Activated T-cell treated with anti-CD3 and anti-CD28 coated beads for 1 hour (primary cell): ENCODE measurements at places on chromosomes 2 and 18.

DNA sequence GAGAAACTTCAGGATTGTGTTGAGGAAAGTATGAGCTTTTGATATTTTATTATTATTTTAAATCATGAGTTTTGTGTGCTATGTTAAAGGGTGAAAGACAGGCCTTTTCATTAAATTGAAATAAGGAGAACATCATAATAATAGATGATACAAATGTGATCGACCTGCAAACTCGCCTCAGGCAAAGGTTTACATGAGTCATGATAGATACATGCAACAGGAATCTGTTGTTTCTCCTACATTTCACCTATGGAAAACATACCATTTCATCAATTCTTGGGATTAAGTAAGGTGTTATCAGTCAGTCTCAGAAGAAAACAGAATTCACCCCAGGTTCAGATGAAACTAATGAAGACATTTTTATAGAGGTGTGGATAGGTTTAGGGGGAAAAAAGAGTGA, 1992.5 kb upstream of the PIK3C3 start:
- DNase-seq, result no peak

DNA sequence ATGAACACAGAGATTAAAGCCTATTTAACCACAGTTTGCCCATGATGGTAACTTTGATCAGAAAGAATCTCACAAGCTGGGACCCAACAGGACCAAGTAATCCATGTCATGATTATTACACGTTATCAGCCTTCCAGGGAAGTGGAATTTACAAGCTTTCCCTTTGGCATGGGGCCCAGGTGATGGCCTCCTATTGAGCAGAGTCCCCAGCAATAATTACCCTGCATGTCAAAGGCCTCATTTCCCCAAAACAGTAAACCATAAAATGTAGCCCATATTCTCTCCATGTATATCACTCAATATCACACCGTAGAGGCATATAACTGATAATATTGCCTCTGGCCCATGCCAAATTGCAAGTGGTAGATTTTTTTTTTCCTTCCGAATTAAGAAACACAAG, 38.9 kb downstream of the PRKRA start:
- no peak for DNase-seq

GRCh38 chr2:107927034-107927534, 59.2 kb upstream of the SLC5A7 start:
- no peak for DNase-seq

GRCh38 chr2:111243295-111243694, 122.6 kb downstream of the BCL2L11 start:
- no peak for DNase-seq

GRCh38 chr2:29016504-29016903, 35.4 kb downstream of the TOGARAM2 start:
- DNase-seq, result no peak

DNA sequence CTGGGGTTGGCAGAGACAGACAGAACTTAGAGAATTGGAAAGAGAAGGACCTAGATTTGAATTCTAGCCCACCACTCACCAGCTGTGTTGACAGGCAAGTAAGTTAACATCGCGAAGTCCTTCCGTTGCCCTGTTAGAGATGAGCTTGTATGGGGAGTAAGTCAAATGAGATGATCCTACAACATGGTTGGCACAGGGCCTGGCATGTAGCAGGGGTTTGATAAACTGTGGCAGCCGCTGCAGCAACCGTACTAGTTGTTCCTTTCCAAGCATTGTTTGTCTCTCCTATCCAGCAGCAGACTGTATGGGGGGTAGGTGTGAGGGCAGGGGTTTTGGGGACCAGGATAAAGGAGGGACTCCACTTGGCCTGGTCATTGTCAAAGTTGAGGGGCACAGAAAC, 16.0 kb downstream of the TET3 start:
- no peak for DNase-seq

GRCh38 chr18:47680488-47680887, 250.0 kb downstream of the SMAD2 start:
- DNase-seq, result no peak

DNA sequence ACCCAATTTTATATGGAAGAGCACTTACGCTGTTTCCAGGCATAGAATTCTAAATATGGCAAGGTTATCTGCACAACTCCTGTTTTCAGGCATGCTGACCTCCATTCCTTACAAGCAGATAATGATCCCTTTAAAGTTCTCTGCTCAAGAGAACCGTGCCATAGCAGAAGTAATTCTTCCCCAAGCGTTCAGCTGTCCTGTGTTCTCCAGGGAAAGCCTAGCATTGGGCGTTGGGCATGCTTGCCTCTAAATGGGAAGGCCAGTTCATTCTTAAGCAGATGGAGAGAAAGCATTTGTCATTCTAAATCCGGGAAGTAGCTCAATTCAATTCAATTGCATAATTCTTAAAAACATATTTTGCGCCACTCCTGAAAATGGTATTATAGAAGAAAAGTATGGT, 55.7 kb upstream of the EML4 start:
- no peak for DNase-seq

GRCh38 chr2:215609089-215610032, 173.5 kb upstream of the FN1 start:
- no peak for DNase-seq

- DNase-seq, result no peak
Measured at GRCh38 chr2:43005975-43006833, 213.8 kb upstream of the HAAO start.

DNA sequence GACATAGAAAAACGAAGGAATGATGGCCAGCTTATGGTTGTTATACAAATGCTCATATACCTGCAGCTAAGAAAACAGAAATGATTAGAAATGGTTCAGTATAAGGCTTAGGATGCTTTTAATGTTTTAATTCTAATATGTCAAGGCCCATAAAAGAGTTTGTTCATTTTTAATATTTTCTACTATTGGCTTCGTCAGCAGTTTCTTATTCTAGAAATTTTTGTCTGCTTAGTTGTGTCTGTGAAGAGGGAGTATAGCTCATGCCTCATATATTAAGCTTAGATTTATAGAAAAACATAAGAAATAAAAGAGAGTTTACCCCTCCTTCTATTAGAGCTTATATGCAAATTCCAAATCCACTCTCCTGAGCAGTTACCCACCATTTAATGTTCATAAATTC, 292.6 kb downstream of the SLC8A1 start:
- no peak for DNase-seq

- no peak for DNase-seq
Measured at GRCh38 chr18:66676699-66677098, 72.8 kb upstream of the CDH19 start.

GRCh38 chr2:165191096-165191728, 12.6 kb downstream of the SCN3A start:
- no peak for DNase-seq

DNA sequence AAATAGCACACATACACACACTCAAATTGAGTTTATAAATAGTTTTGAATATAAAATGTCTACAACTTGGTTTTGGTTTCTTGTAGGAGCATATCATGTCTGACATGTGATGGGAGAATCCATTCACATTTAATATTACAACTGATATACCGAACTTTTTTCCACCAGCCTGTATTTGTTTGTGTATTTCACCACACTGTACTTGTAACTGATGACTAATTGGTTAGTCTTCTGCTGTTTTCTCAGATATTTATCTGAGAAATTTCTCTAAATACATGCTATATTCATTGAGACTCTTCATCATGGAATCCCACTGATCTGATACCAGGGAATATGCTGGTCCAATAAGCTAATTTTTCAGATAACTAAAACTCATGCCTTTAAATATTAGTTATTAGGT, 56.3 kb upstream of the UBXN4 start:
- DNase-seq, result no peak

DNA sequence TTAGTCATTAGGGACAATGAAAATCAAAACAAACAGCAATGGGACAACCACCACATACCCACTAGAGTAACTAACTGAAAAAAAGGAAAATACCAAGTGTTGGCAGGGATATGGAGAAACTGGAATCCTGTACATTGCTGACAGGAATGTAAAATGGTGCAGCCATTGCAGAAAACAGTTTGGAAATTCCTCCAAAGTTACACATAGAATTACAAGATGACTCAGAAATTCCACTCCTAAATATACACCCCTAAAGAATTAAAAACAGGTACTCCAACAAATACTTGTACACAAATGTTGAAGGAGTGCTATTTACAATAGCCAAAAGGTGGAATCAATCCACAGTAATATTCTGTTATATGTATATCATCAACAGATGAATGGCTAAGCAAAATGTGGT, 110.9 kb downstream of the ROCK1 start:
- no peak for DNase-seq

GRCh38 chr2:152078662-152079061, 20.2 kb downstream of the CACNB4 start:
- no peak for DNase-seq

GRCh38 chr18:69127873-69128500, 272.7 kb upstream of the DOK6 start:
- no peak for DNase-seq

DNA sequence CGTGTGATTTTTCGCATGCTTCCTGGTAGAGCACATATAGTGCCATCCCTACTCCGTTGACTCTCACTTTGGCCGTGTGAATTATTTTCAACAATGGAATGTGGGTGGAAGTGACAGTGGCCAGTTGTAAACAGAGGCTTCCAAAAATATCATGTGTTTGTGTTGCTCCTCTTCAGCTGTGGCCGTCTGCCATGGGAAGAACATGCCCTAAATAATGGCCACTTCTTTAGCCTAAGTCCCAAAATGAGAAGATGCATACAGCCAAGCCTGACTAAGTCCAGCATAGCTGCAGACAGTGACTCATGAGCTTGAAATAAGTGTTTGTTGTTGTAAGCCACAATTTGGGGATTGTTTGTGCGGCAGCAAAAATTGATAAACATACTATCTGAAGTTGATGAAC, 8.9 kb upstream of the GALNT1 start:
- no peak for DNase-seq
